Body of pancreas (tissue), 4 donors: ENCODE measurements at places on chromosomes 6 and 20. TPM values are rescaled to one million over a fixed set of nuclear protein-coding genes. Genes with fewer than 3 reads are reported as not detected.

- DNase-seq: no peak
- H3K4me3 ChIP-seq: no peak overlapping the region
Measured at GRCh38 chr6:81787313-81788068, 35.0 kb upstream of the TENT5A start.

DNA sequence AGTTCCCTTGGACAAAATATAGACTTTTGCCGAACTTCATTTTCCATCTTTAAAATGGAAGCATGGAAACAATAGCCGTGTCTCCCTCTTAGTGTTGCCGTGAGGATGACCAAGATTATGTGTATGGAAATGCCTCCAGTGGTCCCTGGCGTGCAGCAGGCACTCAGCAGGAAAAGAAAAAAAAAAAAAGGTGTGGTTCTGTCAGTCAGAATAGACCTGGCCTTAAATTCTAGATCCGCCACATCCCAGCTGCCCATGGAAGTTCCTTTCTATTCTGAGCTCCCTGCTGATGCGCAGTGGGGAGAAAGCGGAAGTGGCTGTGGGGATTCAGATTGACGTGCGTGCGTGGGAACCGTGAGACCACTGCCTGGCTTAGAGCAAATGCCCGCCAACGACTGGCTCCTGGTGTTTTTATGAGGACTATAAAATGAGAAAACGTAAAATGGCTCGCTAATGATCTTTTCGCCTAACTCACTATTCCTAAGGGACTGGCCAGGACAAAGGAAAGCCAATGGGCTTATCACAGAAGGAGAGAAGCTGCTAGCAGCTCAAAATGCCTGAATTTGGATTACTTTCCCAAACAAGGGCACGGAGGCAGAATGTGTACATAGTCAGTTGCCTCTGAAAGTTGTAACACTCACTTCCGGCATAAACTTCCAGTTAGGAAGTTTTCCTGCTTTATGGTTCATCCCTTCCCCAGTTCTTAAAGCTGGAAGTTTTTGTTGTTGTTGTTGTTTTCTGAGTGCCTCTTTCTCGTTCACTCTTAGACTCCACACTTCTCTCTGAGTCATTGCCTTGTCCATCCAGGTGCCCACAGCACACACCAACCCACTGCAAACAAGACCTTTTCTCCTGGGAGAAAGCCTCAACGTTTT is 11.4 kb upstream of the PDE10A start:
- H3K4me1 ChIP-seq: no peaks in the 10 kb centered on the region
- H3K27me3 ChIP-seq: no peaks in the 10 kb centered on the region
- H3K4me3 ChIP-seq: no peak overlapping the region
- H3K36me3 ChIP-seq: no peaks in the 10 kb centered on the region
- no peak for DNase-seq
- H3K27ac ChIP-seq: no peak overlapping the region

DNA sequence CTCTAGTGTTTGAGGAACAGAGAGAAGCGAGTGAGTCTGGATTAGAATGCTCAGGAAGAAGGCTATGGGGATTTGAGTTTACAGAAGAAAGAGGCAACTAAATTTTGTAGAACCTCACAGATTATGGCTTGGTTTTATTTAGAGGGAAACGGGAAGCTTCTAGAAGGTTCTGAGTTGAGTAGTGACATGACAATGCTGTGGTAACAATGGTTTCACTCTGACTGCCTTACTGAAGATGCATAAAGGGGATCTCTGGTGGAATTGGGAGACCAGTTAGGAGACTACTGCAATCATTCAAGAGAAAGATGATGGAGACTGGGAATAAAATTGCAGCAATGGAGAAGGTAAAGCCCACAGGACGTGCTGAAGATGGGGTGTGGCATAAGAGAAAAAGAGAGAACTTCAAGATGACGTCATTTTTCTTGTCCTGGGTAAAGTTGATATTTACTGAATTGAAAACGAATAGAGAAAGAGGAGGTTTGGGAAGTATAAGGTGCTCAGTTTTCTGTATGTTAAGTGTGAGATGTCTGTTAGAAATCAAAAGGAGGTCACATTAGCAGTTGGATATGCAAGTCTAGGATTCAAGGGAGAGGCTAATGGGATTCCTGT is 710.1 kb upstream of the NRSN1 start:
- no peak for DNase-seq
- H3K27ac ChIP-seq: no peak overlapping the region
- no peaks in the 10 kb centered on the region for H3K36me3 ChIP-seq

DNA sequence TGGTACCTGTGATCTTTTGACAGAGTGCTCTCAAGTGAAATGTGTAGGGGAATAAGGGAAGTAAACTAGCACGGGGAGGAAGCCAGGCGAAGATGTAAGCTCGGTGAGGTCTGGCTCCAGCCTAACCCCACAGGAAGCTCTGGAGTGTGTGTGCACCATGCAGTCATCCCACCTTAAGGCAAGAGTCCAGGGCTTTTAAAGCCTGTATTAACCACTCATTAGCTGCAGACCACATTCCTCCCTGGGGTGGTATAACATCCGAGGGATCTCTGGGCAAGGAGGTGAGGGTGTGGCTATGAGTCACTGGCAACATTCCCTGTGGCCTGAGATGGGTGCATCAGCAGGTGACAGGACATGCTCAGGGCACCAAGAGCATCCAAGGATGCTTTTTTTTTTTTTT is 12.5 kb upstream of the RANBP9 start:
- no peak for DNase-seq
- H3K27ac ChIP-seq: no peak overlapping the region
- no peaks in the 10 kb centered on the region for H3K4me1 ChIP-seq
- H3K27me3 ChIP-seq: no peaks in the 10 kb centered on the region
- H3K36me3 ChIP-seq: no peaks in the 10 kb centered on the region

DNA sequence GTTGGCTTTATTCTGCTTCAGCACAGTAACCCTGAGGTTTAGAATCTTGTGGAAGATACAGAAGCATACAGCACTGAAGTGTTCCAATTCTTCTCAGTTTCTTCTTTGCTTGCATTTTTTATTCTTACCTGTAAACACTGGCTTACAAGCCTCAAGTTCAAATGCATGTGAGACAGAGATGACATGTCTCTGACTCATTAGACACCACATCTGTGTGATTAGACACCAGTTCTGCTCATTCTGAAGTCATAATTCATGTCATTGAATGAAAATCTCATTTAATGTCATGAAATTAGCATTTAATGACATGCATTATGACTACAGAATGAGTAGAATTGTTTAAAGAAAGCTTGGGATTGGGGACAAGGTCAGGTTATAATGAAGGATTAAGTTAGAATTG is 5.8 kb downstream of the GZF1 start:
- DNase-seq: no peak
- no peak overlapping the region for H3K27ac ChIP-seq
- peaks cover 4% of the 10 kb centered on the region for H3K36me3 ChIP-seq
- H3K4me3 ChIP-seq: no peak overlapping the region
- peaks cover 43% of the 10 kb centered on the region for H3K4me1 ChIP-seq

GRCh38 chr20:57118107-57118769 is 148.2 kb downstream of the BMP7 start:
- no peak overlapping the region for H3K27ac ChIP-seq
- H3K36me3 ChIP-seq: no peaks in the 10 kb centered on the region
- H3K27me3 ChIP-seq: no peaks in the 10 kb centered on the region
- no peak for DNase-seq
- H3K4me1 ChIP-seq: no peaks in the 10 kb centered on the region

Gene RAD21L1
- not detected for total RNA-seq

Gene APMAP
- total RNA-seq: 38.9 TPM
